ENCODE measurements at places on chromosomes 13 and 19. TPM values are rescaled to one million over a fixed set of nuclear protein-coding genes. Genes with fewer than 3 reads are reported as not detected.

ARL11 gene
- 0.21 TPM for total RNA-seq

ZNF841 gene
- total RNA-seq, result 33.1 TPM

- no peak for DNase-seq
Observed at GRCh38 chr13:83166550-83166949, 715.7 kb downstream of the SLITRK1 start.

DNA sequence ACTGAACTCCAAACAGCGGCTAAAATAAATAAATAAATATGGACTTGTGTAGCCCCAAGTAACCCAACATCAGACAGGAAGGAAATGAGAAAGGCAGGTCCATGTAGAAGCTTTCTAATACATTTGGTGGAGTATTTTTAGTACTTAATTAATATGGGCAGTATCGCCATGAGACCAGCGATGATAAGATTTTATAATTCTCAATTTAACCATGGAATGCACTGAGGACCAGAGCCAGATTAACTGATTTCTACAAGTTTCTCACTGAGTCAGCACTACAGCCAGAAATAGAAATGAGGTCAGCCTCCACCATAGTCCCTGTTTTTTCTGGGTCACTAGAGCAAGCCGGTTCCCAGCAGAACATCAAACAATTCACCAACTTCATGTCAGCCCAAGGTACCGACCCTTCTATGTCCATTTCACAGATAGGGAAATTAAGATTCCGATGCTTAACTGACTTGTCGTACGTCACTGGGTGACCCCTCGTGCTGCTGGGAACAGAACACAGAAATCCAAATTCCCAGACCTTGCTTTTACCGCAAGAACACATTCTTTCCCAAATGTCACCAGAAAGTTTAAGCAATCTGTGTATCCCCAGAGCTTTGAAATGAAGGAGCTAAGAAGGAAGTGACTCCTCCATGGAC, 90.4 kb downstream of the COL4A1 start:
- no peak for DNase-seq

DNA sequence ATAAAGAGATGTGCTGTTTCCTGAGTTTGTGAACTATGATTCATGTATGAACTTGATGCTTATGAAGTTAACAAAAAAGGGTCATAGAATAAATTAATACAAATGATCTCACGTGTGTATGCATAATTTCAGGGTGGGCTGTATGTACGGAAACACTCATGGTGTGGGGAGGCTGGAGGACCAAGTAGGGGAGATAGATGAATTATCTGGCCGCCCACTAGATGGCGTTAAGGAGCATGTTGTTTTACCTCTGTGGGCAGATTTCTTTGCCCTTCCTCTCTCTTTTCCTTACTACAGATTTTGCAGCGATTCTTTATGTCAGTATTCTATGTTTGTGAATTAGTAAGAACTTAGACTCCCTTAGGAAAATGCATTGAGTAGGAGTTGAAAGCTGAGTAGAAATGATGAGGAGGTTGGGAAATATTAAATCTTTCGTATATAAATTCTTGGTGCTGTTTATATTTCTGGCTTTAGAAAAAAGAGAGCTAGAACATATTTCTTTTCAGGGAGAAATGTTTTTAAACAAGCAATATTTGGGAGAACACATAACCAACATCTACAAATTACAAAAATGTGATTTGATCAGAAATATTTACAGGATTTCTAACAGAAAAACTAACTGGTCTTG, 47.4 kb upstream of the TMTC4 start:
- peak; percentile 48 for DNase-seq

Measured in tibial nerve (tissue), 4 donors.